ENCODE measurements at places on chromosomes 3 and 15. TPM values are rescaled to one million over a fixed set of nuclear protein-coding genes. Genes with fewer than 3 reads are reported as not detected.

DNA sequence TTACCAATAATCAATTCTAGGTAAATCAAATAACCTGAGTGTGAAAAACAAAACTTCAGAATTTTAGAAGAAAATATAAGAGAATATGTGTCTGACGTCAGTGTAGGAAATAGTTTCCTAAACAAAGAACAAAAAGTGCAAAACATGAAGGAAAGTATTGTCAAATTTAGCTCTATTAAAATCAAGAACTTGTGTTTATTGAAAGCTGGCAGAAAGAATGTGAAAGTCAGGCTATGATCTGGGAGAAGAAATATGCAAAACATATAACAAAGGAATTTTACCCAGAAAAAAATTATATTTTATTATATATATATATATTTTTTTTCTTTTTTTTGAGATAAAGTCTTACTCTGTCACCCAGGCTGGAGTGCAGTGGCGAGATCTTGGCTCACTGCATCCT, 129.1 kb upstream of the ANKRD28 start:
- no peak for DNase-seq

FEM1B gene
- 41.4 TPM for total RNA-seq

GRCh38 chr3:24154013-24154695, 209.1 kb downstream of the NR1D2 start:
- no peak for DNase-seq

- peak; percentile 68 for DNase-seq
Observed at GRCh38 chr15:92655178-92655995, at the start of gene FAM174B. Gene FAM174B, minus strand, starts transcription at chr15:92655775.

- peak; percentile 44 for DNase-seq
Observed at GRCh38 chr3:177525987-177526712, 328.9 kb upstream of the TBL1XR1 start.

GRCh38 chr3:134060561-134061385, 31.0 kb upstream of the SLCO2A1 start:
- no peak for DNase-seq

- peak; percentile 28 for DNase-seq
Observed at GRCh38 chr15:55289011-55289745, 435 bp downstream of the RAB27A start.

All from Calu3 (cell line).